ENCODE measurements at places on chromosomes 11 and 22. TPM values are rescaled to one million over a fixed set of nuclear protein-coding genes. Genes with fewer than 3 reads are reported as not detected.
A peak's percentile ranks its signal among the peaks of the same experiment; 100 is the strongest.

- peaks cover 11% of the 10 kb centered on the region for H3K4me1 ChIP-seq
- no peak overlapping the region for H3K4me3 ChIP-seq
- H3K36me3 ChIP-seq = peaks cover 33% of the 10 kb centered on the region
- H3K27ac ChIP-seq = no peak overlapping the region
These were observed 29.2 kb downstream of the CPT1A start for GRCh38 chr11:68812526-68812925.

- H3K27me3 ChIP-seq = no peaks in the 10 kb centered on the region
These were observed 321.2 kb downstream of the GUCY1A2 start for GRCh38 chr11:106697058-106697457.

DNA sequence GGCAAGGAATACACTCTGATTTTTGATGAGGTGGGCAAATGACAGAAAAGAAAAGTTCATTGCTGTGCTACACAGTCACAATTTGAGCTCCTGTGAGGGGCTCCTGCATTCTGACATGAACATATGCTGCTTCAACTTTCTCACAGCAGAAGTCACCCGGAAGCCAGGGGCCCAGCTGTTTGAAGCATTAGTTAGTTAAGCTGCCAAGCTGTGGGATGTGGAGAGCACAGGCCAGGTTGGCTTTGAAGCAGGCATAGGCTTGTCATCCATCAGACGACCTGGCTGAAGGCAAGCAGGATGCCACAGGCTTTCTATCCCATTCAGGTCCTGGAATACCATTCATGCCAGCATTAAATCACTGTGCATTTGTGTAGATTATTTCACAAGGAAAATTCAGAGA lies 63.1 kb downstream of the MTNR1B start:
- no peaks in the 10 kb centered on the region for H3K4me1 ChIP-seq
- peaks cover 2% of the 10 kb centered on the region for H3K27me3 ChIP-seq
- DNase-seq = no peak

GRCh38 chr11:12083380-12083779 lies 27.0 kb upstream of the MICAL2 start:
- DNase-seq = peak; percentile 38
- H3K36me3 ChIP-seq = peaks cover 2% of the 10 kb centered on the region
- H3K27me3 ChIP-seq = peaks cover 12% of the 10 kb centered on the region
- no peak overlapping the region for H3K4me3 ChIP-seq

DNA sequence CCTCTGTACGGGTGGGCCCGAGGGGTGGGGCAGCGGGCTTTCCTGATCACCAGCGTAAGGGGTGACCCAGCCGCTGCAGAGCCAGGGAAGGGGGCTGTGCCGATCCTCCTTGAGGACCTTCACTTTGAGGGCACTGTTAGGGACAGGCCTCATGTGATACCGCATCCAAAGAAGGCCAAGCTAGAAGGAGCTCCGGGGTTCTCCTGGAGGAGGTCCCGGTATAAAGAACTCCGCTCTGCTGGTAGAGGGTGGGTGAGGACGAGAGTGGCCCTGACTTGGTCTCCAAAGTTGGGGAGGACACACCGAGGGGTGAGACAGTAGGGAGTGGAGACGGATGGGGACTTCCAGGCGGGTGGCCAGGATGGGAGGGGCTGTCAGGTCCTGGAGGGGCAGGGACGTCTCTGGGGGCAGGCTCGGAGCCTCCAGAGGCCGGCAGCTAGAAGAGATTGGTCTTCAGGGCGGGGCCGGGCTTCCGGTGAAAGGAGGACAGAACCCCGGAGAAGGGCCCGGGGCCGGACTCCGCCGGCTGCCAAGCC lies 4.6 kb downstream of the PHOX2A start:
- H3K27ac ChIP-seq = no peak overlapping the region
- H3K36me3 ChIP-seq = peaks cover 25% of the 10 kb centered on the region
- DNase-seq = no peak
- peaks cover 43% of the 10 kb centered on the region for H3K27me3 ChIP-seq
- peaks cover 21% of the 10 kb centered on the region for H3K4me1 ChIP-seq
- peak overlapping the region; percentile 40 for H3K4me3 ChIP-seq

DNA sequence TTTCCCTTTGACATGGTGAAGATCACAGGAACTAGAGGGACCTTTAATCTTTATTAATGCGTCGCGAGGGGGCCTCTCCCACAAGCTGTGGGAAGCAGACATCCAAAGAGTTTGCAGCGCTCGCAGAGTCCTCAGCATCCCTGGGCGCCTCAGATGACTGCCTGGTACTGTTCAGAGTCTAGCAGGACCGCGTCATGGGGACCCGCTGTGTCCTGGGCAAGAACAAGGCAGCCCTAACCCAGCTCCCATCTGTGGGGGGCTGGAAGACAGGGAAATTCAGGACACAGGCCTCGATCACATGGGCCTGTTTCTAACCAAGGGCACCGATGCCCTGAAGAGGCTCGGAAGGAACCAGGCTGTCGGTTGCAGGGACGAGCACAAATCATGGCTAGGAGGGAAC lies 40.0 kb downstream of the CACNG2 start:
- no peak for DNase-seq
- no peak overlapping the region for H3K27ac ChIP-seq
- H3K27me3 ChIP-seq = peaks cover 9% of the 10 kb centered on the region
- no peaks in the 10 kb centered on the region for H3K36me3 ChIP-seq

DNA sequence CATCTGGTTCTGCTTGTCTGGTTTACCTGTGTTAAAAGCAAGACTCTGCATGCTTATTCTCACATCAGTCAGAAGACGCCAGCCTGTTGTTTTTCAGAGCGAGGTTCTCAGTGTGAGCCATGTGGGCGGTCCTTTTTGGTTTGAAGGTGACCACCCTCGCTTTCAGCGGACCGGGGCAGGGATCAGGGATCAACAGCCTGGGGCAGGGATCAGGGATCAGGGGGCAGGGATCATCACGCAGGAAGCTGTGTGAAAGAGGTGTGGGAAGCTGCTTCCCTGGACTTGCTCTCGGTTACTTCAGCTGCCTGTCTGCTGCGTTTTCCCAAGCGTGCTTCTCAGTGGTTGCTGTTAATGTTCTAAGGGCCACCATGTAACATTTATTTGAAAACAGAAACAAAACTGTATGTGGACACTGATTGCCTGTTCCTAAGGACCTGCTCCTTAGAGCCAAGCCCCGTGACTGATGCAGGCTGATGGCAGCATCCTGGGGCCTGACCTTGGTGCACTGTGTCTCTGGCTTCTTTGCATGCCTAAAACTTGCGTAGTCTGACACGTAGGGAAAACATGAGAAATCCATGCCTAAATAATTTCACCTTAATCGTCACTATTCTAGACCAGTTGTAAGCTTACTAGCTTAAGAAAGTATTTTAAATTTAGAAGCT lies 146.9 kb downstream of the ATXN10 start:
- H3K36me3 ChIP-seq = no peaks in the 10 kb centered on the region
- H3K4me1 ChIP-seq = no peaks in the 10 kb centered on the region
- no peaks in the 10 kb centered on the region for H3K27me3 ChIP-seq
- no peak overlapping the region for H3K27ac ChIP-seq

DNA sequence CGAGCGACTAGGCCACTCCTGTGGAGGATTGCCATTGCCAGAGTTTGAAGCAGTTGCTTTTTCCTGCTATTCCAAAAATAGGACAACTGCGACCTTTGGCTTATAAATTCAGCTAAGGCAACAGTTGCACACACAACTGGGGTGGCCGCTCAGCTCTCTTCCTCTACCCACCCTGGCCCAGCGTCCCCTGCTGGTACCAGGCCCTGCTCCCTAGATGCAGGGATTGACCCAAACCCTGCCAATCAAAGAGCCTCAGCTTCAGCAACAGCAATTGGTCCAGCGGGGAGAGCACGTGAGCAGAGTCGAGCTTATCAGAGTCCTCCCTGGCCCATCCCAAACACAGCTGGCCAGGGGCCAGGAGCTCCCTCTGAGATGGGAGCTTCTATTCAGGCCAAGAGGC lies 22.0 kb upstream of the CABP2 start:
- H3K4me3 ChIP-seq = no peak overlapping the region
- H3K4me1 ChIP-seq = no peaks in the 10 kb centered on the region
- no peak for DNase-seq

- no peak for DNase-seq
- no peaks in the 10 kb centered on the region for H3K36me3 ChIP-seq
- no peak overlapping the region for H3K4me3 ChIP-seq
- H3K27me3 ChIP-seq = peaks cover 3% of the 10 kb centered on the region
These were observed 44.0 kb upstream of the CSNK2A3 start for GRCh38 chr11:11397036-11397415.

GRCh38 chr22:35538801-35539321 lies 1.8 kb upstream of the RASD2 start:
- DNase-seq = peak; percentile 41
- no peak overlapping the region for H3K27ac ChIP-seq
- H3K4me1 ChIP-seq = peaks cover 5% of the 10 kb centered on the region
- H3K27me3 ChIP-seq = peaks cover 26% of the 10 kb centered on the region

The SPON1 gene
- total RNA-seq = 0.42 TPM

The OR52E8 gene
- total RNA-seq = not detected

The GATD1 gene
- 52.1 TPM for total RNA-seq
